ENCODE measurements at places on chromosomes 7 and 10. TPM values are rescaled to one million over a fixed set of nuclear protein-coding genes. Genes with fewer than 3 reads are reported as not detected.

GRCh38 chr10:363152-363551 lies 227.9 kb downstream of the ZMYND11 start:
- no peak for DNase-seq

DNA sequence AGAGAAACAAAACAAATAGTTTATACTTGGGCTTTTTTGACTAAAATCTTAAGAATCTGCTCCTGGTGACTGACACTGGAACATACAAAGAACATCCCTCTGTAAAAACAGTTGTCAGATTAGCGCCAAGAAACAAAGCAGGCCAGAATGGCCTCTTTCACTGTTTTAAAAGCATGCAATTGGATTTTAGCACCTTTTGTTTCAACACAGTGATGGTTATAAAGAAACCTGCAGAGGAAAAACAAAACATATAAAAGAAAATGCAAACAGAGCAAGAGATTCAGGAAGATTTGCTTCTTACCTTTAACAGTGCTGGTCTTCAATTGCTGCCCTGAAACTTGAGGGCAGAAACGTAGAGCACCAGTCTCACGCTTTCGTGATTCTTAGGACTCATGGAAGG lies 652.2 kb upstream of the KCND2 start:
- no peak for DNase-seq

DNA sequence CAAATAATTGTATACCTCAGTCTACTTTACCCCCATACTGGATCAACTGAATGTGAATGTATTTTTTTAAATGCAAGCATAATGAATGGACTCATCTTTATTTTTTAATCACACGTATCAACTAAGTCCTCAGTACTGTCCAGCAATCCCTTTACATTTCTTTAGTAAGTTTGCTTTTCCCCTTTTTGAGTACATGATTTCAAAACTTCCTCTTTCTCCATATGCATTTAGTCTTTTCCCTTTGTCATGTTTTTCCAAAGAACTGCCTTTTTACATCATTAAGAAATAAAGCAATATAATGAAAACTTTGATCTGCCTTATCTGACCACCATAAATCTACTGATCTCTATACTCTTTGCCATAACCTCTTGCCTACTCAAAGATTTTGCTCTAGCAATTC lies 182.5 kb upstream of the AKR1E2 start:
- DNase-seq, result no peak

DNA sequence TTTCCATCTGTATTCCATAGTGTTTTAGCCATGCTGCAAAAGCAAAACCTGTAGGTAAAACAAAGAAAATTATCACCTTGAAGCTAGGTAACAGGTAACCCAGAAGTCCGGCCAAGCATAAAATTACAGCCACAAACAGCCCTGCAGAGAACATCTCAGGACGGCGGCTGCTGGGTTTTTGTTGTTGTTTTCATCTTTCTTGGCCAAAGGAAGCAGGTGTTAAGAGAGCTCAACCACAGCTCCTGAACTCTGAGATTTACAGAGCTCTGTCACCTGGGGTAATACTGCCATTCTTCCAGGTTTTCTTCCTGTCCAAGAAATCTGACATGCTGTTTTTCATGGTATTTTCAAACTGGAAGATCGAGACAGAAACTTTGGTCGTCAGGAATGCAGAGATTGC lies 847 bp upstream of the SCIN start:
- DNase-seq, result no peak

GRCh38 chr7:10723832-10724231 lies 249.8 kb upstream of the PHF14 start:
- no peak for DNase-seq

GRCh38 chr10:63337455-63338251 lies 128.1 kb downstream of the JMJD1C start:
- peak; percentile 11 for DNase-seq

- DNase-seq, result no peak
Observed at GRCh38 chr10:2108496-2108895, 371.2 kb upstream of the ADARB2 start.

DNA sequence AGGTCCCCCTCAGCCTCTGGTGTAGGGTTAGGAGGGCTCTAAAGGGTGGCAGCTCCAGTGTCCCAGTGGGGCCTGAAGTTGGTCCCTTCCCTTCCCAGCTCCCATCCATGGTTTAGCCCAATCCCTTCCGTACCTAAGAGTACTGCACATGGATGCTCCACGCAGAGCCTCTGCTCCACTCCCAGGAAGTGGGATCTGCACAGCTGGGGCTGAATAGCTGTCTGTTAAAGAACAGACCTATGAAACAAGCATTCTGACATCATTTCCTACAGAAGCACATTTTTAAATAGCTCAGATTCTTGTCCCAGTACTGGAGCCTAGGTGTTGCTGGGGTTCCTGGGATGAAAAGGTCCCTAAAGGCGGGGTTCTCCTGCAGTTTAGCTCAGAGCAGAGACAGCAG lies 135.9 kb downstream of the ZMYND11 start:
- peak; percentile 8 for DNase-seq

GRCh38 chr10:27147701-27148100 lies 6.5 kb downstream of the YME1L1 start:
- DNase-seq, result no peak

DNA sequence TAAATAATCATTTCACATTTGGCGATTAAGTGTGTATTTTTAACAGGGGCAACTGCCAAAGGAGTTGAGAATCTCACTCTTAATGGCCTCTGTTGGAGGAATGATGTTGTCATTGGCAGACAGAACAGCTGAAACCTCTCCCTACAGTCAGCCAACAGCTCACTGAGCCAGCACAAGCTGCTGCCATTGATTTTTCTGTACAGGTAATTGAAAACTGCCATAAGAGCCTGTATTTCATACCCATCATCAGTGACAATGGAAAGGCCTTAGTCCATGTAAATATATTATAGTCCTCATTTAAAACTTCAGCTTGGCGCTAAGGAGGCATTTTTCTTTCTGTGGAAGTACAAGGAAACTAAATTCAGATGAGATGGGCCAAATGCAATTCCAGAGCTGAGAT lies 28.1 kb upstream of the PTN start:
- no peak for DNase-seq

DNA sequence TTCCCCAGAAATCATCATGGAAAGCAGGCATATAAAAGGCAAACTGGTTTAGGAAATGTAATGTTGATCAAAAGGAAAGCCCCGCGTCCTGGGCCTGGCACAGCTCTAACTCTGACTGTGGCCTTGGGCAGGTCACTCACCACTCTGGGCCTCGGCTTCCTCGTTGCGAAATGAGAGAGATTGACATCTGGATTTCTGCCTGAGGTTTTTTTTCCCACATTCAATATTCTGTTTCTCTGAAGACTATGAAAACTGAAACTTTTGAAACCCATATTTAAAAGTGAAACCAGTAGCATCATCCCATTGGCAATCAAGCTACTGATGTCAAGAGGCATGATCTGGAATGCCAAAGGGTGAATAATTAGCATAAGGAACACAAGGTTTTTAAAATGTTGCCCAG lies 369.7 kb upstream of the NPVF start:
- no peak for DNase-seq

CPEB3 gene
- 0.18 TPM for total RNA-seq

ELOVL3 gene
- total RNA-seq, result 0.28 TPM

SUN3 gene
- total RNA-seq, result not detected

UCN3 gene
- total RNA-seq, result not detected
